ENCODE measurements at places on chromosomes 2 and 18.

GRCh38 chr2:38613849-38614213 is 11.1 kb upstream of the HNRNPLL start:
- DNase-seq, result no peak

GRCh38 chr2:207315131-207315530 is 149.4 kb upstream of the KLF7 start:
- DNase-seq, result no peak

- DNase-seq, result no peak
Observed at GRCh38 chr2:85999061-85999831, 106.4 kb downstream of the POLR1A start.

GRCh38 chr2:14563324-14563723 is 69.2 kb upstream of the LRATD1 start:
- no peak for DNase-seq

GRCh38 chr2:176187899-176188773 is at the start of gene HOXD1:
Gene HOXD1, plus strand, starts transcription at chr2:176188668. Its CDS starts 134 bp downstream, at chr2:176188802.
- no peak for DNase-seq

DNA sequence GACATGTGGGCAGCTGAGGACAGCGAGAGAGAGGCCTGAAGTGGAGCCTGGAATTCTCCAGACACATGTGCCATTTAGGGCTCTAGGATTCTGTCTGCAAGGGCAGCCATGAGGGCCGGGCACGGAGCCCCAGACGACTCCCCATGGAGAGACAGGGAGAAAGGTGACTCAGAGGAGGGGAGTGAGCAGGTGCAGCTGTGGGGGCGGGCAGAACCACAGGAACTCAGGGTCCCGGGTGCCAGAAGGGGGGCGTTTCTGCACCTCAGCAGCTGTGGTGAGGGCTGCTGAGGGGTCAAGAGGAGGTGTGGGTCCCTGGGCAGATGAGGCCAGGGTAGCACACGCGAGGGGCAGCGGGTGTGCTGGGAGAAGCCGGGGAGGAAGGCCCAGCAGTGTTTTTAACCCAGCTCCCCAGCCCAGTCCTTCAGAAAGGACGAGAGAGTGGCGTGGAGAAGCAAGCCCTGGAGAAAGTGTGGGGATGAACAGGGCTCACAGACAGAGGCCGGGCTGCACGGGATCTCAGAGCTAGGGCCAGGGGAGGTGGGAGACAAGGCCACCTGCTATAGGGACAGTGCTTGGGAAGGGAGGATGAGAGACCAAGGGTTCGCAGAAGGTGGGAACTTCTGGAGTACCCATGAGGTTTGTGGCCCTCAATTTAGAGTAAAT is 7.6 kb downstream of the GPR17 start:
- no peak for DNase-seq

DNA sequence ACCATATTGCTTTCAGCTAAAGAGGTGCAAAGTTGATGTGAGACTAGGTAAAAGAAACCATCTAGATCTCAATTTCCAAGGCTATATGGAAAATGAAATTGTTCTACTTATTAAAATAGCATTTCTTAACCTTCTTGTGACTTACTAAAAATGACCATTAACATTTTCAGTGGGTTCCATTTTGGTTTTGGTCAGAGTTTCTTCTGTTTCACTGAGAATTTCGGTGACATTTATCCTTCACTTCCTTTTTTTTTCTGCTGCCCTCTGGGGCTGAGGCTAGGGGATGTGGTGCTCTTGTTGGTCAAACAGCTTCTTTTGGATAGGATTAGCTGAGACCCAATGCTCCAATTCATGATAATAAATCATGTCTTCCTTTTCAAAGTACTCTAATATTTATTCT is 44.3 kb upstream of the REL start:
- no peak for DNase-seq

- DNase-seq, result no peak
Observed at GRCh38 chr18:51867767-51868166, 472.2 kb upstream of the DCC start.

DNA sequence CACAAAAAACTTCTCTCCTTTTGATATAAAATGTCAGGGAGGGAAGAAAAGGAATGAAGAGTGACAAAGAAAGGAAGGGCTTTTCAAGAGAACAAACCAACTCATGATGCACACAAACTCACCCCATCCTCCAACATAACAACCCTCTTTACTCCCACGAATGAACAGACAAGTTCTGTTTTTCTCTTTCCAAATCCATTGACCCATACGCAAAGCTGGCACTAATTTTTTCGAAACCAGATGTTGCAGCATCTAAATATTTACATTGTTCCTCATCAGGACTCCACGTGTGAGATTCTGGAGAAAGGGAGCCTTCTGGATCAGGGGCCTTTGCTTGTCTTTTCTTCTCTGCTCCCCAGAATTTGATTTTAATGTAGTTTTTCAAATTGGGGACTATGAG is 143.3 kb upstream of the BCL2L11 start:
- no peak for DNase-seq

GRCh38 chr2:239873656-239874635 is 151.2 kb downstream of the NDUFA10 start:
- no peak for DNase-seq

GRCh38 chr2:14843507-14844204 is 211.1 kb downstream of the LRATD1 start:
- no peak for DNase-seq

DNA sequence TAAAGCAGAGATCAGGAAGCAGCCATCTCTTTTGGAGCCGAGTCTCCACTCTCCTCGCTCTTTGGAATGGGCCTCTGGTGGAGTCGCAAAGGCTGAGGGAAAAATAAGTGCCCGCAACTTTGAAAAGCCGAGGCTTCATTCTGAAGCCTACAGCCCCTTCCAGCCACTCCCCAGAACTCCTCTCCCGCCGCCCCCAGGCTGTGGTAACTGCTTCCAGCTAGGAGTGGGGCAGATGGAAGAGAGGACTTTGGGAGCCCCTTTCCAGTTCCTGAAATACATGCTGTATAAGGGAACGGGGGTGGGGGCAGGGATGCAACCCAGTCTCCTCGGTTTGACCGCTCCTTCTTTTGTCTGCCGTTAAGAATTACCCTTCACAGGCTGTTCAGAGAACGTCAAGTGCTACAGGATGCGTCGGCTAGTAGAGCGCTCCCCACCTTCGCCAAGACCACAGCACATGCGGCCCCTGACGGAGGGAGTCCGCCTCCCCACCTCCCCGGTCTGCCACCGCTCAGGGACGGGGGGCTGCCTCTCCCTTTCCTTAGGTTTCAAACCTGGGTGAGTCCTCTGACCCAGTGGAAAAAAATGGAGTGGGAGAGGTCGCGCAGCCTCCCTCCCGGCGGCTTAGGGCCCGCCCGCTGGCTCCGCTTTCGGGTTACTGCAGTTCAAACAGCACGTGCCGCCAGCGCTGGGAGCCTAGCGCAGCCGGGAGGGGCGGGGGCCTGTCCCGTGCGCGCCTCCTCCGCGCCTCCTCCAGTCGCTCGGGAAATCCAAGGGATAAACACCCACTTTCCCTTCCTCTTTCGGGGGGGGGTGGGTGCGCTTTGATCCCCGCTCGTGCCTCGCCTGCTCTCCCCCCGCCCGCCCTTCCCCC is 4.9 kb downstream of the CYP26B1 start:
- DNase-seq, result no peak

- DNase-seq, result no peak
Observed at GRCh38 chr2:218831378-218831990, at the start of gene PRKAG3. Gene PRKAG3, minus strand, starts transcription at chr2:218831803.

DNA sequence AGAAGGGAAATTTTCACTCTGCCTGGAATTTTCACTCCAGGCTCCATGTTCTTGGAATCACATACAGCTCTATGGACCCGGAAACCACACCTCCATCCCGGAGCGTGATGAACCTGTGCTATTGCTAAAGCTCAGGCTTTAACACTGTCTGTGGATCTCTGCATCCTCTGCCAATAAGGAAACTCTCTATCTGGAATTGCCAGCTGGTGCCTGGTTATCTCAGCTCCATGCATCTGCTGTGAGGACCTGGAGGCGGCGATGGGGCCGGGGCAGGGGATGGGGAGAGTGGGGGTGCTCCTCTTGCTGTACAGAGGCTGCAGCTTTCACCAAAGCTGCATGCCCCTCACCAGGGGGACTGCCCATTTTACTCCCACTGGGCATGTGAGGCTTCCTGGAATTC is 754.0 kb upstream of the SOX11 start:
- DNase-seq, result no peak

- no peak for DNase-seq
Observed at GRCh38 chr2:78832481-78832880, 193.0 kb upstream of the REG3G start.

- no peak for DNase-seq
Observed at GRCh38 chr2:69424419-69424818, 12.8 kb downstream of the NFU1 start.

GRCh38 chr18:7272311-7273049 is 41.6 kb downstream of the LRRC30 start:
- DNase-seq, result no peak

- DNase-seq, result no peak
Observed at GRCh38 chr18:3088449-3088848, 75.5 kb upstream of the LPIN2 start.

DNA sequence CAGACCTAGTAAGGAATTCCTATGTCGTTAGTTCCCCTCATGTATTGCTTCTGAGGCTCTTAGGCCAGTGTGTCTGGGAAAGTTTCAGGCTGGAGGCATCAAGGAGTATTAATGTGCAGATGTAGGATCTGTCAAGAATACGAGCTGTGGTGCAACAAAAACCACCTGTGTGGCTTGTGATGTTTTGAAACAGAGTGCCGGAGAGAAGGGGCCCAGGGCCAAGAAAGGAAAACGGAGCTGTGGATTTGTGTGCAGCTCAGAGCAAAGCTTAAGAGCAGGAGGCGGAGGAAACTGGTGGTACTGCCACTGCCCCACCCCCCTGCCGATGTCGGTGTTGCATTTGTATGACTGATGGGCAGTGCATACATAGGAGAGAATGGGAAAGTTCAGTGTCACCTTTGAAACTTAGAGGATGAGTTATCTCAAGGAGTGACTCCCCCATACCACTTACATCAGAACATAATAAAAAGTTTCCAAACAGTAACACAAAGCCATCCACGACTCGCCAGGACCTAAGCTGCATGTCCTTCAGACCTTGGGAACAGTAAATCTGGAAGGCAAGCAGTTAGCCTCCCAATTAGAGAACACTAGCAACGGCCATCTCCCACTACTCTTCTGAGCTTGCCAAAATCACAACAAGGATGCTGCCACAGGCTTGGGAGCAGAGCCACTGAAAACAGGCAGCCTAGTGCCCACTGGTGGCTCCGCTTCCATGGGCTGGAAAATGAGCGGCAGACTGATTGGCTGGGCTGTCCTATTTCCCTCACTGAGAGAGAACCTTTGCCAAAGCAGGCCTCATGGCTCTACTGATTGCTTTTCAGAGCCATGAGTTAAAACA is 152.7 kb upstream of the NT5C1B start:
- no peak for DNase-seq
